ENCODE measurements at places on chromosomes 4 and X.
A peak's percentile ranks its signal among the peaks of the same experiment; 100 is the strongest.

DNA sequence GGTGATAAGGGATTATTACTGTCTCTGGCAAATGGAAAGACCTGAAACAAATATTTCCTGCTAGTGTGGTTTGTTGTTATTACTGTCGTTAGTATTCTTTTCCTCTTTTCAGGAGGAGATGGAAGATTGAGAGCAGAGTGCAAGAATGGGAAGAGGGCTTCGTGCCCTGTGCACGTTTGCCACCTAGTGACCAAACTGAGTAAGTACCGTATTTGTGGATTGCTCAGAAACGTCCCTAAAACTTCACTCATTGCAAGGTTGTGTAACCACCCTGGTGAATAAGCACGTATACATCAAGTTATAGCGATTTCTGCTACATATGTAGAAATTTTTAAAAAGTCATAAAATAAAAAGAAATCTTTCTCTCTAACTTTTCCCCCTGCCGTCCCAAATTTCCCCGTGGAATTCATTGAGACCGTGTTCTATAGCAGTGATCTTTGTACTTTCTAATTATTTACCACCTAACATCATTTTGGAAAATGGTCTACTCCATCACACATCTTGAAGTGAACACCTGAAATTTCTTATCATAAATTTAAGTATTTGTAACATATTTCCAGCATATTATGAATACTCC lies 24.3 kb downstream of the LINC00632 start:
- peak; percentile 0 for DNase-seq

DNA sequence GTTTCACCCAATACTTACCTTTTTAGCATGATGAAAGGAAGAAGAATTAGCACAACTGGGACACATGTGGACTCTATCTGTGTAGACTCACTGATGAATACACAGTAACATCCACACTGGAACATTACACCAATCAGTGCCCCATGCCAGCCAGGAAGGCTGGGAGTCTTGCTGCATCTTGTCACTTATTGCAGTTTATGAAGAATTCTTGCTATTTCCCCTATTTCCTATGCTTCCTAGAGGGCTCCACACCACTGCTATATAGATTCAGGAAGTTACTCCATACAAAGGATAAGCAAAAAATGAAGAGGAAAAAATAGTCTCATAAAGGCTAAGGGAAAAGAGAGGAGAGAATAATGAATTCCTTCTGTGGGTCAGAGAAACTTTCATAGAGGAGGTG lies 201.0 kb downstream of the CAMK2D start:
- no peak for DNase-seq

- no peak for DNase-seq
Observed at GRCh38 chr4:125626946-125627345, 312.2 kb downstream of the FAT4 start.

- DNase-seq, result no peak
Observed at GRCh38 chrX:82589410-82589809, 918.7 kb upstream of the POU3F4 start.

GRCh38 chr4:84032372-84032771 lies 466.7 kb downstream of the NKX6-1 start:
- no peak for DNase-seq

GRCh38 chr4:67122029-67122428 lies 423.3 kb downstream of the CENPC start:
- peak; percentile 18 for DNase-seq

DNA sequence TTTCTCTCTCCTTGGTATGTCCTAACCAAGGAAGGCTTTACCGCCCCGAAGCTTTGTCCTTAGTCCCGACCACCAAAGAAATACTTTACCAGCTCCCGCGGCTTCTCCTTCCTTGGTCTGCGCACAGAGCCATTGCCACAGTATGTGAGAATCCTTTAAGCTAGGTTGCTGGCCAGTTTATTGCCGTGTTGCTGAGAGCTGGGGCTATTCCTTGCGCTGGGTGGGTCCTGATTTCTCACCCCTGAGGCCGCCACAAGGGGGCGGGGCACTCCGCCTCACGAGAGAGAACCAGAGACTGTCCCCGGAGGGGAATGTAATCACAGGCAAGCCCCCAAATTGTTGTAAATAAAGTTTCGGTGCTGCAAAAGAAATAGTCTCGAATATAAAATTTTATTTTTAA lies 331.0 kb upstream of the PCDH10 start:
- no peak for DNase-seq

GRCh38 chrX:25016938-25017598 lies 1.3 kb upstream of the ARX start:
- DNase-seq, result no peak

DNA sequence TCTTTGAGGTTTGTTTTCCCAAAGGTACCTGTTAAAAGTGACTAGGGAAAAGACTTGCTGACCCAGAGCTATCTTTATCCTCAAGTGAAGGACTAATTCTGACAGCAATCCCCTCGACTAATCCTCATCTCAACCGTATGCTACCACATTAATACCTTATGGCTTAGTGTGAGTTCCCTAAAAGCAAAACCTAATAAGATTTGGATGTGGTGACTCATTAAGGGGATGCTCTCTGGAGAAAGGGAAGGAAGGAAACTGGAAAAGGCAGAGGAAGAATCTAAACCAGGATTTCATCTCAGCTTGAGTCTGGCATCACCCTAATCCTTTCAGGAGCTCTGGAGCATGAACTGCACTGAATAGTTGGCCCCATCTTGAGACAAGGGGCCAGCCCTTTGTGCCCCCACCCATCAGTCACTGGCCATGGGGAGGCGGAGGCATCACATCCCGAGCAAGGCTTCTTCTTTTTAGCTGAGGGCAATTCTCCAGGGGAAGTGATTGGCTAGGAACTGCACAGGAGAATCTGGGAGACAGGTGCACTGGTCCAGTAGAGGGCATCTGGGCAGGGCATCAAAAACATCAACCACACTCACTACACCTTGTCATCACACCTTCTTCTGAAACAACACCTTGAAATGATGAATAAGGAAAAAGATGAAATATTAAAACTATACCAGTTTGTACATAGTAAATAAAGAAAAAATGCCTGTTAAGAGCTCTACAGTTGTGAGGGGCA lies 6.9 kb upstream of the BBS7 start:
- no peak for DNase-seq

- DNase-seq, result no peak
Observed at GRCh38 chr4:106287353-106287969, 28.5 kb downstream of the TBCK start.

- no peak for DNase-seq
Observed at GRCh38 chrX:149079805-149080406, 425.2 kb downstream of the IDS start.

DNA sequence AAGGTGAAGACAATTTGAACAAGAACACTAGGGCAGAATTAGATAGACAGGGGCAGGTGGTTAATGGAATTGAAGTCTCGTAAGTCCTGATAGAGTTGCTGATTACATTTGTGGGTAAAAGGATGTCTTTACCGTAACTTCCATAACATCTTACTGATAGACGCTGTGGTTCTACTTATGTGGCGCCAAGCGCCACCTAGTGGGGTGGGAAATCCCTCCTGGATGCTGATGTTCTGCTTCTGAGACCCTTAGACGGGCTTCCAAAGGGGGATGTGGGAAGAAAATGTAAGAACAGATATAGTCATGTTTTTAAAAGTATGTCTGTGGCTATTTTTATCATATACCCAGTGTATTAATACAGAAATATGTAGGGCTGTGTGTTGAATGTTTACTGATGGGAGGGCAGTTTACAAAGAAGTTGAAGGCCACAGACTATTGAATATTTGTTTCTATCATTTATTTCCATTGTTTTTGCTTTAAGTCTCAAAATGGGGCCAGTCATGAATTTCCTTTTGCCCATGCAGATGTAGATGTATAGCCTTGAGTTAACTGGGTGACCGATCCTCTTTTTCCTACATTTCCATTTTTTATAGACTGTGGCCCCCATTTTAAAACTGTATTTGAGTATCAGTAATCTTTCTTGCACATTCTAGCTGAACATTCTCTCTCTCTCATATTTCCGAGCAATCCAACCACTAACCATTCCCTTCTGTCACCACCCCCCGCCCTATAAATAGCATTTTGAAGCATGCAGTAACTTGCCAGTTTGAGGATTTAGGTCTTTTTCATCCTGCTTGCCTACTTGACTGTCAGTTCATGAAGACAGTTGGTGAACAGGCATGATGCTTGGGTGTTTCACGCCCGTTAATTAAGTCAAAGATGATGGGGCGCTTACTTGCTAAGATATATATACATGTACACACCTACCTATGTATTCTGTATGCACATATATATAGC lies 12.1 kb upstream of the TLR8 start:
- DNase-seq, result peak; percentile 4

GRCh38 chrX:45379236-45379635 lies 178.6 kb upstream of the DIPK2B start:
- no peak for DNase-seq

DNA sequence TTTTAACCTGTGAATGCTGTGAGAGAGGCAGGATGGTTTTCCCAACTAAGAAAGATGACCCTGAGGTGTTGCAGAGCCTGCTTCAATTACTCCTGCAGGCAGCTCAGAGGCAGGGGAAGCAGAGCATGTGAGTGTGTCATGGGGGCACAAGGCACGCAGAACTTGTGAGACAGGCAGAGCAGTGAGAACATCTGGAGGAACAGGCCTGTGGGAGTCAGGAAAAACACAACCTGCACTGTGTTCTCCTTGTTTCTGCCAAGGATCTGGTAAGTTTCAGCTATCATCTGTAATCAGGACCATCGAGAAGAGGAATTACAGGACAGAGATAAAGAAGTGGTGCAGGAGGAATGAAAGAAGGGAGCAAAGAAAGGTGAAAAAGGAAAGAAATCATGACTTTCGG lies 741.8 kb upstream of the INTU start:
- no peak for DNase-seq

DNA sequence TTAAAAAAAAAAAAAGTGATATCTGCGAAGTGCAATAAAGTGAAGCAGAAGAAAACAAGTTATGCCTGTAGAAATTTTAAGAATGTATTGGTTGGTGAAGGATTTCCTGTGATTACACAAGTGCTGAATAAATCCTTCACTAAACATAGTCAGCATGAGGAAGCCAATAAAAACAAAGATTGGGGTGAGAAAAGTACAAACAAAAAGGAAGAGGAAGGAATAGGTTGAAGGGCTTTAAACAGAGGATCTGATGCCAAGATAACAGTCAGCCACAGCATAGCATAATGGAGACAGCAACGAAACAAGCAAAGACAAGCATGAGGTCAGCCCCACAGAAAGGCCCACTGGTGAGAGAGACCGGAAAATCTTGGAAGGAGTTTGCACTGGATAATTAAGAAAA lies 372.2 kb downstream of the ADAM29 start:
- DNase-seq, result no peak

GRCh38 chr4:103098756-103099440 lies 736 bp downstream of the BDH2 start:
- DNase-seq, result no peak

DNA sequence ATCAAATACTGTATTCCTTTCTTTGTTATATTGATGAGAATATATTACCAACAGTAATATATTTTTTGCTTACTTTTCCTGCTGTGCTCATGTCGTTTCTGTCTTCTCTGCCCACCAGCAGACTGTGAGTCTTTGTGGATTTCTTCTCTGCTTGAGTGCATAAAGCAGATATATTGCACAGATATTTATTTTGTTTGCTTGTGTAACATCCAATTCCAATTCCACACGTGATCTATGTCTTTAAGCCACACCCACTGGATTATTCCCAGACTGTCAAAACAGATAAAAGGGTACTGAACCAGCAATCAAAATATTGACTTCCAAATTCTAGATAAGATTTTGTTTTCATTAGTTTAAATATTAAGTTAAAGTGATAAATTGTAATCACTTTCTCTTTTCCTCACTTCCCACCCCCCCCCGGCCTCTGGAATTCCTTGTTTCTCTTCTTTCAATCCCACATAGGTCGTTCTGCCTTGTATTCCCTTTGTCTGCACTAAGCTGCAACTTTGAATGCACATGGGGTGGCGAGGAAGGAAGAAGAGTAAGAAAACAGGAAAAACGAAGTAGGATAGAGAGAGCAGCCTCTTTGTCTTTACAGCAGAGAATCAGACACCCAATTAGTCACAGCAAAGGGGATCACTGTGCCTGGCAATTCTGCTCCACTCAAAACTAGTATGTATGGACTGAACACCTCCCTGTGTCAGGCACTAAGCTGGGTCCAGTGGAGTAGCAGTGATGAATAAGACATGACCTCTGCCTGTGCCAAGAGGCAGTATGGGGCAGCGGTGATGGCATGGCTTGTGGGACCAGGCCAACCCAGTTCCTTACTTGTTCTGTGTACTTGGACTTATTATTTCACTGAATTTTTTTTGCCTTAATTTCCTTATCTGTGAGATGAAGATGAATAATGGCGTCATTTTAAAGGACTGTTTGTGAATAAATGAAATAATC lies at the start of gene ADH1B:
ADH1B (minus strand) TSS at position 161 of the 951 bp plus-strand sequence; CDS start at position 91, 70 bp downstream.
- no peak for DNase-seq

DNA sequence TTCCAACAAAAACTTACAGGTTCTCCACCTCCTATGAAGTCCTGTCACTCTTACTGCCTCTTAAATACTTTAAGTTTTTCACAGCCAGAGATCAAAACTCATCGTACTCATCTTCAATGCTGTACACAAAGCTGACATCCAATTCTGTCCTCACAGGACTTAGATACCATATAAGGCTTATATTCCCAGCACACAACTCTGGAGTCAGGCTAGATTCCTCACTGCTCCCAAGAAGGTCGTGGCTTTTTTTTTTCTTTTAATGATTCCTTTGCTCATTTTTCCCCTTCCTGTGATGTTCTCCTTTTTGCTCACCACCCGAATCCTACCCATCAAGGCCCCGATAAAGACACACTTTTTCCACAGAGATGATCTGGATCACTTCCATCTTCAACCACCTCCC lies 914 bp downstream of the TRAPPC2 start:
- DNase-seq, result no peak

DNA sequence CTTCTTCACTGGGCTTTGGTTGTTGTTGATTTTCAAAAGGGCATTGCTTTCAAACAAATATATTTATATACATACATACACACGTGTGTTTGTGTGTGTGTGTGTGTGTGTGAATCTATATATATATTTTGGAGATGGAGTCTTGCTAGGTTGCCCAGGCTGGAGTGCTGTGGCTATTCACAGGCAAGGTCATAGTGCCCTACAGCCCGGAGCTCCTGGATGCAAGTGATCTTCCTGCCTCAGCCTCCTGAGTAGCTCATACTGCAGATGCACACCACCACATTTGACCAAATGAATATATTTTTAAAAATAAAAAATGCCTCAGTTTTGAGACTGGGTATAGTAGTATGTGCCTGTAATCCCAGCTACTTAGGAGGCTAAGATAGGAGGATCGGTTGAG lies 34.4 kb downstream of the FRAS1 start:
- no peak for DNase-seq

DNA sequence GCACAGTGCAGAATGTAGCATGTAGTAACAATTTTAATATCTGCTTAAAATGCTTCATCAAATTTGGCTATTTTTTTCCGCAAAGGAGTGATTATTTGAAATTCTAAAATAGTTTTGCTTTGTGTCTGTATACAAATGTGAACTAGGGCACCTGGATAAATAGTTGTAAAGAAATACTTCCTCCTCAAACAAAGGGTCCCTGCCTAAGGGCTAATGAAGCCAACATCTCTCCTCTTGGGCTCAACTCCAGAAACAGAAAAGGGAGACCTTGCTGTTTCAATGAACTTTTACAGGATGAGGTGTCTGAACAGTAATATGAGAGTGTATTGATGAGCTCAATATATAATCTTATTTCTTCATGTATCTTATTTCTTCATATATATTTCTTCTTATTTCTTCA lies 30.8 kb upstream of the SCOC start:
- DNase-seq, result no peak

Measured in NCI-H2081 (cell line).